Stimulated activated memory B cell treated with anti-CD40 and anti-IgM and Interleukin-4, amounts not matched to agents 10 μg/mL and 1 μg/mL and 100 μg/mL, for 72 hours (primary cell): ENCODE measurements at places on chromosomes 1 and 21.

GRCh38 chr21:26969971-26970725, 3.3 kb upstream of the ADAMTS5 start:
- H3K4me3 ChIP-seq, result no peak overlapping the region
- no peaks in the 10 kb centered on the region for H3K4me1 ChIP-seq
- H3K27me3 ChIP-seq, result peaks cover 20% of the 10 kb centered on the region

DNA sequence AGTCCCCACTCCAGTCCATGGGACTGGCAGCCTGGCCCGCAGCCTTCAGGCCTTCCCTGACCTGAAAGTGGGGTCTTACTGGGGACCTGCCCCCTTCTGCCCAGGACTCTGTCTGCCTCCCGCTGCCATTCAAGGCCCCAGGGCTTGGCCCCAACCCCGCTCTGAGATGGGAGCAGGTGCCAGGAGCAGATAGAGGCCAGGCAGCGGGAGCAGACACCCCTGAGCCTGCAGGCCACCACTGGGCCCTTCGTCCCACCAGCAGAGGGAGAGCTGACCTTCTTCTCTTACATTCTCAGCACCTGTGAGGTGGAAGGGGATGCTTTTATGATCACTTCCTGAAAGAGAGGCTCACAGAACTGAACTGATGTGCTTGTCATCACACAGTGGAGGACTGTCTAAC, 62.2 kb upstream of the TINAGL1 start:
- peaks cover 38% of the 10 kb centered on the region for H3K27me3 ChIP-seq
- H3K27ac ChIP-seq, result no peak overlapping the region
- no peak overlapping the region for H3K4me3 ChIP-seq
- peaks cover 9% of the 10 kb centered on the region for H3K4me1 ChIP-seq
- ATAC-seq, result no peak

DNA sequence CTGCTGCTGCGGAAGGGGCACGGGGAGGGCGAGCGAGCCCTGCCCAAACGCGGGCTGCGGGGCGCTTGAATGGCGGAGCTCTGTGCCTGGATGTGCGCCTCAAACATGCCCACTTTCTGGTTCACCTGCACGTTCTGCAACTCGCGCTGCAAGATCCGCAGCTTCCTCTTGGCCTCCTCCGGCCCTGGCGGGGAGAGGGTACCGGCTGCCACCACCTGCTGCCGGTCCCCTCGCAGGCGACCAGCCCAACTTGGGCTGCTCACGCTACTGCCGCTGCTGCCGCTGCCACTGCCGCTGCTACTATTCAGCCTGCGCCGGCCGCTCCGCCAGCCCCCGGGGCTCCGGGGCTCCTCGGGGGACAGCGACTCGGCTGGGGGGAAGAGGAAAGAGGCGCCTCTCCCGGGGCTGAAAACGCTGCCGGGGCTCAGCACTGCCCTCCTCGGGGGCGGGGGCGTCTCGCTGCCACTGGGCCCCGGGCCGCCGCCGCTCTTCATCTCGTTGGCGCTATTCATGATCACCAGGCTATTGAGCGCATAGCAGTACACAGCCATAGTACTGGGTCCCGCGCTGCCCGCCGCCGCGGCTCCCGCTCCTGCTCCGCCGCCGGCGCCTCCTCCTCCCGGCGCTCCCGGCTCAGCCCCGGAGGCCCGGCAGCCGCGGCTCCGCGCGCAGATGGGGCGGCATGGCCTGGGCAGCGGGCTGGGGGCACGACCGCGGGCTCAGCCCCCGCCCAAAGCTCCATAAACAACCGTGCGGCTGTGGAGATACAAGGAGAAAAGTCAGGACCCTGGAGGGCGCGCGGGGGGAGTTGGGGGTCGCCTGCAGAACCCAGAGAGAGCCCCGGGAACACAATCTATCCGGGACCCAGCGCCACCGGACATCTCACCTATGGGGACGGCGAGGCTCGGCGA, 1.9 kb downstream of the ITPKB start:
- no peak overlapping the region for H3K27ac ChIP-seq
- H3K4me1 ChIP-seq, result peaks cover 61% of the 10 kb centered on the region
- peaks cover 30% of the 10 kb centered on the region for H3K36me3 ChIP-seq
- peak; percentile 71 for ATAC-seq

DNA sequence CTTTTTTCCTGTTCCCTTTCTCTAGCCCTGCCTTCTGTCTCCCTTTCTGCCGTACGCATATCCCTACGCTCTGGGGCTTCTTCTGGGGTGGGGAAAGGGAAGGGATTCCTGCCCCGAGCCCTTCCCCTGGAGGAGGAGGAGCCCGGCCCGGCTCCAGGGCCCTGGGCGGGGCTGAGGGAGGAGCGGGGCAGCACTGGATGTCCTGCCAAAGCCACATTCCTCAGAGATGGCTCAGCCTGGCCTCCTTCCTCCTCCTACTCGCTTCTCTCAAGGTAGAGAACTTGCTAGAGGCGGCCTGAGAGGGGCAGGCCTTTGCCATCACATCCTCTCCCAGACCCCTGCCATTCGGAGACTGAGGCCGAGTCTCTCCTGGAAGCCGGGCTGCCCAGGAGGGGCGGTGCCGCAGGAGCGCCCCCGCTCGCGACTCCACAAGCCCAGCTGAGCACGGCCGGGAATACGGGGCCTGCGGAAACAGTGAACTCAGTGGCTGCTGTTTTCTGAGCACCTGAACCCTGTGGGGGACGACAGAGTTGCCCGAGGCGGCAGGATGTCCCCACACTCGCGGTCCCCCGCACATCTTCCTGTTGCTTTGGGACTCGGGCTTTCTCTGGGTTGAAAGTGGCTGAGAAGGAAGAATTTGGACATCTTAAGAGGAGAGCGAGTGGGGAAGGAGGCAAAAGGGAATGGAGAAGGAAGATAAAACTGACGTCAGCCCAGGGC, 12.2 kb downstream of the ADAMTSL4 start:
- H3K4me3 ChIP-seq, result peak overlapping the region; percentile 92
- H3K27me3 ChIP-seq, result no peaks in the 10 kb centered on the region
- H3K4me1 ChIP-seq, result peaks cover 64% of the 10 kb centered on the region
- H3K27ac ChIP-seq, result peak overlapping the region; percentile 97
- no peaks in the 10 kb centered on the region for H3K36me3 ChIP-seq
- ATAC-seq, result peak; percentile 25

- no peaks in the 10 kb centered on the region for H3K36me3 ChIP-seq
- H3K27me3 ChIP-seq, result no peaks in the 10 kb centered on the region
- ATAC-seq, result no peak
Measured at GRCh38 chr1:56557746-56558145, 21.6 kb downstream of the PLPP3 start.

- H3K27ac ChIP-seq, result peak within 1 kb of the TSS; percentile 87
- H3K36me3 ChIP-seq, result peaks cover 7% of the 10 kb centered on the region
Measured at GRCh38 chr1:87328272-87329050, at the start of gene LMO4. Gene LMO4, plus strand, starts transcription at chr1:87328880. Its CDS starts 3,136 bp downstream, at chr1:87332016.

- no peak overlapping the region for H3K27ac ChIP-seq
- no peak overlapping the region for H3K4me3 ChIP-seq
- peaks cover 10% of the 10 kb centered on the region for H3K4me1 ChIP-seq
Measured at GRCh38 chr1:206025283-206025820, 1.7 kb upstream of the CTSE start.

DNA sequence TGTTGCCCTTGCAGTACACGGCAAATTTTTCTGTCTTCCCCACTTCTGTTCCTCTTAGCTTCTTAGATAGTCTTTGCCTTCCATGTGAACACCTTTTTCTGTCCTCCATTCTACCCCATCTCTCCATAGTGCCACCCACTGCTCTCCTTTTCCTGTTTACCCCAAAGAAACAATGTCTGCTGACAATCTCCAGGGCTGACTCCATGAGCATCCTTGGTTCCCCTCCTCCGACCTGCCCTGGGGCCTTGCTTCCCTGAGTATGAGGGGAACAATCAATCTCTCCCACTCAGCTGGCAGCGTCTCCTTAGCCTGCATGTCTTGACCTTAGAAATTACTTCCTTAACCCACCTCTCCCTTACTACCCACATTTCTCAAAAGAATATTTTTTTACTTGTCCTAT, 12.3 kb upstream of the MYBPHL start:
- no peaks in the 10 kb centered on the region for H3K4me1 ChIP-seq
- H3K4me3 ChIP-seq, result no peak overlapping the region
- no peak overlapping the region for H3K27ac ChIP-seq
- no peak for ATAC-seq
- no peaks in the 10 kb centered on the region for H3K36me3 ChIP-seq

- no peaks in the 10 kb centered on the region for H3K36me3 ChIP-seq
- H3K27ac ChIP-seq, result no peak overlapping the region
- no peak for ATAC-seq
Measured at GRCh38 chr1:14853518-14853917, 255.0 kb downstream of the KAZN start.

DNA sequence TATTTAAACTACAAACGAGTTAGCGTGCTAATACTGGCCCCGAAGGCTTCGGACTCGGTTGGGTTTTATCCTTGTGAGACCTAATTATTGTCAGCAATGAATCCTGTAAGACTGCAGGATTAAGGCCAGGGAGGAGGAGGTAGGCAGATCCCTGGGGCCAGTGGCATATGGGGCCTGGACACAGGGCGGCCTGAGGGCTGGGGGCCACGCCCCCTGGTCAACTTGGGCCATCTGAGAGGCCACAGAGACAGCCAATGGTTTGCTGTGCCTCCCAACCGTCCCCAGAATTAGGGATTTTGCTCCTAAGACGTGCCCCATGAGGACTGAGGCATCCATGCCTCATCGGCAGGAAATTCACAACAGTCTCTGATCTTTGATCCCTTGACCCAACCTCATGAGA, 31.1 kb upstream of the DISP3 start:
- no peak overlapping the region for H3K27ac ChIP-seq
- no peaks in the 10 kb centered on the region for H3K4me1 ChIP-seq
- ATAC-seq, result no peak
- H3K4me3 ChIP-seq, result no peak overlapping the region
- H3K27me3 ChIP-seq, result peaks cover 48% of the 10 kb centered on the region

DNA sequence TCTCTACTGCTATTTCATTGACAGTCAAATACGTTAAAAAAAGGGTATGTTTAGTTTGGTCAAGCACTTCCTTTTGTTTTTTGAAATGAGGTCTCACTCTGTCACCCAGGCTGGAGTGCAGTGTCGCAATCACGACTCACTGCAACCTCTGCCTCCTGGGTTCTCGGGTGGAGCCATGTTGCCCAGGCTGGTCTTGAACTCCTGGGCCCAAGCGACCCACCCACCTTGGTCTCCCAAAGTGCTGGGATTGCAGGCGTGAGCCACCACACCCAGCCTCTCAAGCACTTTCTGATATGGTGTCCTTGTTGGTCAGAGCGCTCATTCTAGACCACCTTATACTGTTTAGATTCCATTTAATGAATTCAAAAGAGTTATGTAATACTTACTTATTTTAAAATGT, 20.9 kb upstream of the RHBDL2 start:
- no peaks in the 10 kb centered on the region for H3K27me3 ChIP-seq
- H3K27ac ChIP-seq, result no peak overlapping the region
- no peaks in the 10 kb centered on the region for H3K4me1 ChIP-seq

GRCh38 chr1:29934255-29934772, 698.0 kb downstream of the PTPRU start:
- H3K27me3 ChIP-seq, result peaks cover 27% of the 10 kb centered on the region
- no peaks in the 10 kb centered on the region for H3K36me3 ChIP-seq
- H3K4me3 ChIP-seq, result no peak overlapping the region
- no peaks in the 10 kb centered on the region for H3K4me1 ChIP-seq
- no peak for ATAC-seq

DNA sequence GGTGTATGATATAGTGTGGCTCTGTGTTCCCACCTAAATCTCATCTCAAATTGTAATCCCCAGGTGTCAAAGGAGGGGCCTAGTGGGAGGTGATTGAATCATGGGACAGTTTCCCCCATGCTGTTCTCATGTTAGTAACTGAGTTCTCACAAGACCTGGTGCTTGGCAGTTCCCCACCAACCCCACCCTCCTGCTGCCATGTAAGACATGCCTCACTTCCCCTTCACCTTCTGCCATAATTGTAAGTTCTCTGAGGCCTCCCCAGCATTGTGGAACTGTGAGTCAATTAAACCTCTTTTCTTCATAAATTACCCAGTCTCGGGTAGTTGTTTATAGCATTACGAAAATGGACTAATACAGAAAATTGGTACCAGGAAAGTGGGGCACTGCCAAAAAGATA, 1705.3 kb downstream of the NCAM2 start:
- H3K4me3 ChIP-seq, result no peak overlapping the region
- H3K36me3 ChIP-seq, result no peaks in the 10 kb centered on the region
- H3K27ac ChIP-seq, result no peak overlapping the region
- no peaks in the 10 kb centered on the region for H3K27me3 ChIP-seq
- ATAC-seq, result no peak

GRCh38 chr1:28680151-28680550, 11.6 kb downstream of the GMEB1 start:
- H3K4me3 ChIP-seq, result no peak overlapping the region
- H3K27ac ChIP-seq, result no peak overlapping the region
- no peaks in the 10 kb centered on the region for H3K27me3 ChIP-seq
- H3K36me3 ChIP-seq, result peaks cover 34% of the 10 kb centered on the region
- no peaks in the 10 kb centered on the region for H3K4me1 ChIP-seq
- ATAC-seq, result no peak

- H3K4me1 ChIP-seq, result no peaks in the 10 kb centered on the region
- no peak overlapping the region for H3K4me3 ChIP-seq
- H3K27me3 ChIP-seq, result peaks cover 18% of the 10 kb centered on the region
- no peak for ATAC-seq
- H3K27ac ChIP-seq, result no peak overlapping the region
Measured at GRCh38 chr1:90768098-90768497, 51.0 kb upstream of the BARHL2 start.

GRCh38 chr1:172549621-172550280, 16.8 kb downstream of the SUCO start:
- H3K4me3 ChIP-seq, result no peak overlapping the region
- ATAC-seq, result no peak
- peaks cover under 1% of the 10 kb centered on the region for H3K36me3 ChIP-seq

DNA sequence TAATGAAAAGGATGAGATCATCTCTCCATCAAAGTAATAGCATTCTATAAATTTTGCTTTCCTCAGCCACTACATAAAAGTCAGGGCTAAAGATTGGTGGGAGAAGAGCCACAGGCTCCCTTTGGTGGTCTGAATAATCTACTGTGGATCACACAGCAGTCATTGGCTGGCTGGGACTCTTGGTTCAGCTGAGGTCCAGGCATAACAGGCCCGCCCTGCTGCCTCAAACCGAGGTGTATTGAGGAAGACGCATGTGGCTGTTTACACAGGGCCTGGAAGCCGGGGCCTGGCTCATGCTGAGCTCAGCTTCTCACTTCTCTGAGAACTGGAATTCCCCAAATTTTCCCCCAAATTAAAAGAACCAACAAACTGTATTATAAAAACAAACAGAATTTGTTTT, 139.2 kb downstream of the PTPRC start:
- no peaks in the 10 kb centered on the region for H3K27me3 ChIP-seq
- no peaks in the 10 kb centered on the region for H3K36me3 ChIP-seq
- H3K27ac ChIP-seq, result no peak overlapping the region
- no peaks in the 10 kb centered on the region for H3K4me1 ChIP-seq
- H3K4me3 ChIP-seq, result no peak overlapping the region
